ENCODE measurements at places on chromosomes 7 and 10. TPM values are rescaled to one million over a fixed set of nuclear protein-coding genes. Genes with fewer than 3 reads are reported as not detected.

DNA sequence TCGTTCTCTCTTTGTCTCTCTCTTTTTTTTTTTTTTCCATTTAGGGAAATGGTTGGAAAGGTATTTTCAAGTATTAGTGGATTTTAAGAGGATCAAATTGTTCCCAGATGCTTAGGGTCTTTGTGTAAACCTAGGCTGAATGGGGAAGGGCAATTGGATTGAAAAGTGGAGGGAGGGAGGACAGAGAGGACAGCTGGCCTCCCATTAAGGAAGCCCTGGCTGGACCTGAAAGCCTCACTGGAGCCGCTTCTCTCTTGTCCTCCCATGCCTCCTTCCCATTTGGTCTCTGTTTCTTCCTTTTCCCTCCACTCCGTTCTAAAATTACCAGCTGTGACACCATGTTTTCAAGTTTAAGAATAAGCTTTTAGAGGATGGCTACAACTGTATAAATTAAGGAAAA is 104.1 kb downstream of the TACC2 start:
- DNase-seq: no peak

DNA sequence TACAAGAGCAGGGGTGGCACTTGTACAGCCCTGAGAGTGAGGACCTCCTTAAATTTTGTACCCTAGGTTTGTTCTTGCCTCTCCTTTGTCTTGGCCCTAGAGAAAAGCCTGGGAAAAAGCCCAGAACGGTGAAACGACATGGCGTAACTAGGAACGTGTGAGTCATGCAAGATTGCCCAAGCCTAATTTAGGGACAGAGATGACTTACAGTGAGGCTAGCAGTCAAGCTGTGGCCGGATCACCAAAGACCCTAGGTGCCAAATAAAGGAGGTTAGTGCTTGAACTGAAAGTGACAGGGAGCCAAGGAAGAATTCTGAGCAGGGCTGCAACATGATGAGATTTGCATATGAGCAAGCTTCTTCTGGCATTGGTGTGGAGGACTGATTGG is 25.1 kb downstream of the TBXAS1 start:
- no peak for DNase-seq

GRCh38 chr7:27179503-27180430 is 5.3 kb downstream of the HOXA11 start:
- peak; percentile 84 for DNase-seq

CYP2C18 gene
- total RNA-seq: 3.0 TPM

DNA sequence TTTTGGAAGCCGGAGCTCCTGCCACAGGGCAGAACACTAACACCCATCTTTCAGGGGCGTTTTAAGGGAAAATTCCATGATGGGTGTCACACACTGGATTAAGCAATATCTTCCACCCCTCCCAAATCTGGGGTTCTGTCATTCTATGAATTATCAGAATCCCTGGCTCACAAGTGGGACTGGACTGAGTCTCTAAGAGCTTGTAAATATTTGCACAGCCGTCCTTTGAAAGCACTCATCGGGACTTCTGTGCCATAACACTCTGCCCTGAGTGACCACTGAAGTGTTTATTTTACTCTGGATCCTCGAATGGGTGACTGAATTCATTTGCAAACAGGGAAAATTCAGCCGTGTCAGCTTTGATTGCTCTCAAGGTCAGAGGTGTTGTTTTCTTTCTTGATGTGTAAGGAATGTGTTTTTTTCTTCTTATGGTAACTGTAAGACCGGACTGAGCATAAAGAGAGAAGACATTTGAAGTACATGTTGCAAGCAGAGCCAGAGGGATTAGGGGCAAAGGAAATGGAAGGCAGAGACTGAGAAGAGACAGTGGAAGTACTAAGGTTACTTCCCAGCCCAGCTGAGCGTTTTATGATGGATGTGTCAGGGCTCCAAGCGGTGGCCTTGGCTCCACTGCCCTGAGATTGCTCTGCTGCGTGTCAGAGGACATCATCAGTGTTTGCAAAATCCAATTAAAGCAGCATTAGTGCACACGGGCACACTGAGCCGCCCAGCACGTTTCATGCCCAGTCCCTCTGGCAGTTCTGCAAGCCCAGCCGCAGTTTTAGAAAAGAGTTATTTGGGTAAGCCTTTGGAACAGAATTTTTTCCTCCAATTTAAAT is 17.7 kb upstream of the GTPBP4 start:
- no peak for DNase-seq

DBNL gene
- total RNA-seq: 47.2 TPM

LOXL4 gene
- total RNA-seq: 5.0 TPM

GRCh38 chr7:138092486-138093028 is 16.3 kb downstream of the AKR1D1 start:
- DNase-seq: no peak

DNA sequence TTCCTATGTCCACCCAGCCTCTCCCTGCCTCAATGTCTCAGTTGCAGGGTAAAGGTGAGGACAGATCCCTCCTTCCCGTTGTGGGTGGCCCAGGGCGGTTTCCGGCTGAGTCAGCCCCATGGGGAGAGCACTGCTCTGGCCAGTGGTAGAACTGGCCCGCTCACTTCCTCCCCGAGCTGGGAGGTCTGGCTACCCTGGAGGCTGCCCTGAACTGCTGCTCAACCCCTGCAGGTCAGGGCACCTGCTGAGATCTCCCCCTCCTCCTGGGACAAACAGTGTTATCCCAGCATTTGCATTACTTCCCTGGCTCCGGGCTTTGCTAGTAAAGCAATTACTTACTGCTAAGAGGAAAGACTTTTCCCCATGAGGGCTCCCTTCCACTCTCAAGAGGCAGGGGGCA is 21.4 kb upstream of the IMPDH1 start:
- no peak for DNase-seq

GRCh38 chr7:17913250-17913649 is 27.0 kb downstream of the SNX13 start:
- no peak for DNase-seq

LIPK gene
- total RNA-seq: 10.6 TPM

POLR3A gene
- 14.2 TPM for total RNA-seq

TMEM120A gene
- 24.2 TPM for total RNA-seq

- DNase-seq: peak; percentile 95
Observed at GRCh38 chr7:19060761-19061259, 56.6 kb downstream of the TWIST1 start.

LRRC17 gene
- 92.4 TPM for total RNA-seq

- no peak for DNase-seq
Observed at GRCh38 chr7:1811850-1812508, 141.9 kb downstream of the ELFN1 start.

DNA sequence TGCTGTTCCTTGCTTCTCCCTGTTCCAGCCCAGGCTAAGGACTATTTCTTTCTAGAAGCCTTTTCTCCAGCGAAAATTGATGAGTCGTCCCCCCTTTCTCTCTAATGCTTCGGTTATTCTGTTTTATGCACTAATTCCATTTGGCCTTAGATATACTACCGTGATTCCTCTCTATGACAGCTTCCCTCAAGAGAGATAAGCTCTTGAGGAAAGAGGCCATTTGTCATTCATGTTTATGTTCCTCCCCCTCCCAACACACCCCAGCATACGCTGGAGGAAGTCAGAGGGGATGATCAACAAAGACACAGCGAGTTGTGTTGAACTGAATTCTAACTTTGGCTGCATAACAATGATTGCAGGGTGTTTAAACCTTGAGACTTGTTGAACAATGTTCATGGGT is 198.8 kb downstream of the BMPER start:
- DNase-seq: no peak

CRYGN gene
- total RNA-seq: not detected

PRR15 gene
- 0.20 TPM for total RNA-seq

GRCh38 chr7:20513897-20514296 is 101.6 kb upstream of the ABCB5 start:
- DNase-seq: no peak

- DNase-seq: no peak
Observed at GRCh38 chr10:86500846-86501245, 20.7 kb downstream of the WAPL start.

DNA sequence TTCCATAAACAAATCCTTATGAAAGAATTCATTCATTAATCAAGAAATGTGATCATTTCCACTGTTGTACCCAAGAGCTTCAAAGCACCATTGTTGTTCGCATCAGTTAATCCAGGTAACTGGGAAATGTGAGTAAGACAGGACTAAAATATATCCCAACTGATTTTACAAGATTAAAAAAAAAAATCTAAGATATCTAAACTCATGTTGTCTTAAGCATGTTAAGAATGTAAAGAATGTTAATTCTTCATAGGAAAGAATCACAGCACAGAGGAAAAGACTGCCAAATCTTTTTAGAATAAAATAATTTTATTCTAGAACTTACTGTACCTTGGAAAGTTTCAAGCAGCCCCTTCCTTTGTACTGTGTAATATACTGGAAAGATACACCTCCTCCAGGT is 16.4 kb downstream of the FZD1 start:
- DNase-seq: no peak

DNA sequence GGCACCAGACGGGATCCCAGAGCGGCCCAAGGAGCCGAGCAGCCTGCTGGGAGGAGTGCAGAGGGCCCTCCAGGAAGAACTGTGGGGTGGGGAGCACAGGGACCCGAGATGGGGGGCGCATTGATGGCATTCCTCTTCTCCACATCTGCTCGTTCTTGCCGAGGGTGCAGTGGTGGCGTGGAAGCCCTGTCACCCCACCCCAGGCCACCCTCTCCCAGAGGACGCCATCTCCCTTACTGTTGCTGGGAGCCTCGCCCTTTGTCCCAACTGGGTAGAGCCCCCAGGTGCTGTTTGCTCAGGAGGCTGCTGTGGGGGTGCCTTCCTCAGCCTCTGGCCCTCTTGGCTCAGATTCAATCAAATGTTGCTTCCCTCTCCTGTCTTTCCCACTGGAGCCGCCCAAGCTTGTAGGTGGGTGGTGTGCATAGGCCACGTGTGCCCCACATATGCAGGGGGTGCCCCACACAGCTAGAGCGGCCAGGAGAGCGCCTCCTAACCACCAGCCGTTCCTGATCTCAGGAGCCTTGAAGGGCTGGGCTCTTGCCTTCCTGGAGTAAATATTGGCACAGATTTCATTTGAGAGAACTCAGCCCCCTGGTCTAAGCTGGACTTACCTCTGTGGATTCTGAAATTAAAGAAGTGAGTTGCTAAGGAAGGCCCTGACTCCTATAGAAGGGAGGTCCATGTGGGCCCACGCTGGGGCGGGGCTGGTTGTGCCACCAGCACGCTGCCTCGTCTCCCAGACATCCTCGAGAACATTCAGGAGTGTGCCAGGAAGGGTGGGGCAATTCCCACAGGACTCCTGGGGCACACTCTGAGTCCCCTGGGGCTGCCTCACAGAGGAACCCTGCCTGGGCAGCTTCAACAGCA is 39.2 kb downstream of the ZNF467 start:
- DNase-seq: no peak

- no peak for DNase-seq
Observed at GRCh38 chr10:129622736-129623135, 155.7 kb downstream of the MGMT start.

MDFIC gene
- total RNA-seq: 25.6 TPM

RGR gene
- total RNA-seq: 1.7 TPM

- no peak for DNase-seq
Observed at GRCh38 chr10:6674291-6674690, 94.2 kb upstream of the PRKCQ start.

GRCh38 chr10:42111076-42111475 is 527.3 kb downstream of the ZNF33B start:
- DNase-seq: no peak

SDK1 gene
- 7.5 TPM for total RNA-seq

DNA sequence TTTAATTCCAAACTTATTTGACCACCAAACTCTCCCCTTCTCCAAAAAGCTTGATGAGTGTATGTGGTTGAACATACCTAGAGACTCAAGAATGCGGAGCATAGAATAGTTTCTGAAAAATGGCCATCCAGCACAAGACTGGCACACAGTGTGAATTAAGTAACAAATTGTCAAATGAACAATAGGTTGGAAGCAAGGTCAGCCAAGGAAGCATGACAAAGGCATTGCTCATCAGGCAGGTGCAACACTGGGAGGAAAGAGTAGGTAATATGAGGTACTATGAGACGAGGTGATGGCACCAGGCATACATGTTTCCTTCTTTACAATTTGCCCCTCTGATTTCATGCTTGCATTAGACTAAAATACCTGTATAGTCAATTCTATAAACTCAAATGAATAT is 73.7 kb downstream of the DKK1 start:
- no peak for DNase-seq

- DNase-seq: no peak
Observed at GRCh38 chr10:29245476-29245875, 43.4 kb upstream of the LYZL1 start.

GRM8 gene
- 1.9 TPM for total RNA-seq

- peak; percentile 13 for DNase-seq
Observed at GRCh38 chr10:71270301-71271220, 48.5 kb upstream of the SLC29A3 start.

PPP1R3C gene
- 71.7 TPM for total RNA-seq

DNA sequence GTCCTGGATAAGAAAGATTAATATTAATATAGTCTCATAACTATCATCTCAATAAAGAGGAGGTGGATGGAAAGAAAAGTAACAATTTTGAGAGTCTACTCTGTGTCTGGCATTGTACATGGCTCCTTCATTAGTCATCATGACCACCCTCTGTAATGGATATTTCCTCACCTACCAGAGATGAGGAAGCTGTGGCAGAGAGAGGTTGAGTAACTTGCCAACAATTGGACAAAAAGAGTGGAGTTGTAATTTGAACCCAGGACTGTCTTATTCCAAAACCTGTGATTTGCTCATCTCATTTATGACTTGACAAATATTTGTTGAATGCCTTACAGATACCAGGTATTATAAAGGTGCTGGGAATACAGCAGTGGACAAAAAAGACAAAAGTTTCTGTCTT is 2.1 kb upstream of the IDE start:
- no peak for DNase-seq

TBXAS1 gene
- total RNA-seq: 6.2 TPM

- no peak for DNase-seq
Observed at GRCh38 chr7:135409845-135410542, 99.9 kb downstream of the CNOT4 start.

GRCh38 chr10:34658934-34659333 is 156.2 kb downstream of the PARD3 start:
- no peak for DNase-seq

DNA sequence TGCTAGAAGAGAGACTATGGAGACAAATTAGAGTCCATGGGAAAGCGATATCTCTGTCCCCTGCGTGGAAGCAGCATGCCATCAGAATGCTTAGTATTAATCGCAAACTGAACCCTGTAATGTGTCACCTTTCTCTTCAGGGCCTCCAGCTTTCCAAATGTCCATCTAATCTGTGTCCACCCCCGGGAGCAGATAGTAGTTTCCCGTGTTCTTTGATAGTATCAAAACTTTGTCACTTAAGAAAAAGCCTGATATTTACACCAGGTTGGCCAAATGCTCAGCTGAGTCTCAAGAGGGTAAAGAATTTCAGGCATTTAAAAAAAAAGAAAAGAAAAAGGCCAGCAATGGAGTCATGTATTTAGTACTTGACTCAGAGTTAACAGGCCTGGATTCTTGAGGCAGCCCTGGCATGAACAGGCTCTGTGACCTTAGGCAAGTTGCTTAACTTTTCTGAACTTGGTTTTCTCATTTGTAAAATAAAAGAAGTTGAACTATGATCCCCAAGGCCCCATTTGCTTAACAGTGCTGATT is 10.4 kb upstream of the GSAP start:
- no peak for DNase-seq

- DNase-seq: no peak
Observed at GRCh38 chr7:117800841-117801240, 72.4 kb downstream of the CTTNBP2 start.

GRCh38 chr10:128557149-128557710 is 431.0 kb upstream of the MKI67 start:
- DNase-seq: peak; percentile 22

Measured in skin of body (tissue), 3 donors.